Cardiac muscle cell (in vitro differentiated cells and primary cell): ENCODE measurements at places on chromosomes 11 and 22. TPM values are rescaled to one million over a fixed set of nuclear protein-coding genes. Genes with fewer than 3 reads are reported as not detected.
A peak's percentile ranks its signal among the peaks of the same experiment; 100 is the strongest.

Gene UPK2
- 0.89 TPM in 1 of 2 replicates, not detected in the other for total RNA-seq

DNA sequence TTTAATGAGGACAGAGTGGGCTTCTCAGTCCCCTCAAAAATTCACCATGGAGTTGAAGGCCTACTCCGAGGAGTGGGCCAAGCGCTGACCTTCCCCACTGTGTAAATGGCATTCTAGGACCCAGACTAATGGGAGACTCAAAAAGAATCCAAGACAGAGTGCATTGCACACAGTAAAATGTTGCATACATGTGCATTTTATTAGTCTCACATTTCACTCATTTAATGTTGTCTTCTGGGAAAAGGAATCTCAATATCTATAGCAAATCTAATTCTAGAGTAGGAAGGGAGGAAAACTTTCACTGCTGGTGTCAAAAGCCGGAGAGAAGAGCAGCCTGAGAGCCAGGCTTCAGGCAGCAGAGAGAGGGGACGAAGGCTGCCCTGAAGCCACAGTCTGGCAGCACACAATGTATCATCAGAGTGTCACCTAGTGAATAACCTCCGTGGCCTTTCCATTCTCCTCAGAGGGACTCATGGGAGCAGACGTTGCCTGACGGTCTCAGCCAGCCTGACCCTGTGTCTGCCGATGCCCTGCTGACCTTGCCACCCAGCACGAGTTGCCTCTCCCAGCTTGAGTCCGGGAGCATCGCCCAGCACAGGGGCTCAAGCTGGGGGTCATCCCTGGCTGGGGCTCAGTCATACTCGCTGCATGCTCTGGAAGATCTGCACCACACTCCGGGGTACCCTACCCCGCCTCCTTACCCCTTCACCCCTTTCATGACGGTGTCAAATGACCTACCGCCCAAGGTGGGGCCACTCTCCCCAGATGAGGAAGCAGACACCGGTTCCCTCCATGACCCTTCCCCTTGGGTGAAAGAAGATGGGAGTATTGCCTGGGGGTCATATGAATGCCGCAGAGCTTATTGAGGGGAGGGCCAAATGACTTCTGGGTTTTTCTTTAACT, 12.9 kb upstream of the POU2AF3 start:
- no peaks in the 10 kb centered on the region for H3K27me3 ChIP-seq
- no peak overlapping the region for H3K27ac ChIP-seq
- DNase-seq = no peak

- H3K27ac ChIP-seq = no peak overlapping the region
- no peak for DNase-seq
- H3K27me3 ChIP-seq = no peaks in the 10 kb centered on the region
- H3K36me3 ChIP-seq = no peaks in the 10 kb centered on the region
- no peaks in the 10 kb centered on the region for H3K4me1 ChIP-seq
These were observed 2.1 kb downstream of the OR9G1 start for GRCh38 chr11:56700914-56701485.

GRCh38 chr22:46657655-46657953, 37.4 kb downstream of the GRAMD4 start:
- peaks cover 22% of the 10 kb centered on the region for H3K4me1 ChIP-seq
- no peaks in the 10 kb centered on the region for H3K36me3 ChIP-seq
- H3K4me3 ChIP-seq = no peak overlapping the region
- no peak overlapping the region for H3K27ac ChIP-seq
- no peak for DNase-seq
- H3K27me3 ChIP-seq = no peaks in the 10 kb centered on the region

Gene MRGPRE
- not detected in 2 replicates for total RNA-seq

- no peak overlapping the region for H3K27ac ChIP-seq
- H3K4me1 ChIP-seq = peaks cover 30% of the 10 kb centered on the region
These were observed 24.1 kb upstream of the RASL10A start for GRCh38 chr22:29339381-29340235.

- H3K4me1 ChIP-seq = no peaks in the 10 kb centered on the region
- H3K36me3 ChIP-seq = no peaks in the 10 kb centered on the region
- H3K27me3 ChIP-seq = no peaks in the 10 kb centered on the region
- H3K27ac ChIP-seq = no peak overlapping the region
- DNase-seq = no peak
These were observed 122.2 kb downstream of the DCDC1 start for GRCh38 chr11:31247321-31247720.

- no peak for DNase-seq
- H3K27me3 ChIP-seq = no peaks in the 10 kb centered on the region
- no peak overlapping the region for H3K4me3 ChIP-seq
These were observed 67.3 kb upstream of the VSTM5 start for GRCh38 chr11:93917673-93918072.

DNA sequence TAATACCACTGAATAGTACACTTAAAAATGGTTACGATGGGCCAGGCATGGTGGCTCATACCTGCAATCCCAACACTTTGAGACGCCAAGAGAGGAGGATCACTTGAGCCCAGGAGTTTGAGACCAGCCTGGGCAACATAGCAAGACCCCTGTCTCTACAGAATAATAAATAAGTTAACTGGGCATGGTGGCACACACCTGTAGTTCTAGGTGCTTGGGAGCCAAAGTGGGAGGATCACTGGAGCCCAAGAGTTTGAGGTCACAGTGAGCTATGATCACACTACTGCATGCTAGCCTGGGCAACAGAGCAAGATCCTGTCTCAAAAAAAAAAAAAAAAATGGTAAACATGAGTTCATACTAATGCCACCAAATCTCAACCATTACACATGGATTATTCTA, 61.3 kb downstream of the CD6 start:
- H3K27me3 ChIP-seq = no peaks in the 10 kb centered on the region
- no peaks in the 10 kb centered on the region for H3K36me3 ChIP-seq
- DNase-seq = no peak
- no peak overlapping the region for H3K27ac ChIP-seq

Gene RTN4RL2
- 0.09 and 0.11 TPM in 2 replicates for total RNA-seq

DNA sequence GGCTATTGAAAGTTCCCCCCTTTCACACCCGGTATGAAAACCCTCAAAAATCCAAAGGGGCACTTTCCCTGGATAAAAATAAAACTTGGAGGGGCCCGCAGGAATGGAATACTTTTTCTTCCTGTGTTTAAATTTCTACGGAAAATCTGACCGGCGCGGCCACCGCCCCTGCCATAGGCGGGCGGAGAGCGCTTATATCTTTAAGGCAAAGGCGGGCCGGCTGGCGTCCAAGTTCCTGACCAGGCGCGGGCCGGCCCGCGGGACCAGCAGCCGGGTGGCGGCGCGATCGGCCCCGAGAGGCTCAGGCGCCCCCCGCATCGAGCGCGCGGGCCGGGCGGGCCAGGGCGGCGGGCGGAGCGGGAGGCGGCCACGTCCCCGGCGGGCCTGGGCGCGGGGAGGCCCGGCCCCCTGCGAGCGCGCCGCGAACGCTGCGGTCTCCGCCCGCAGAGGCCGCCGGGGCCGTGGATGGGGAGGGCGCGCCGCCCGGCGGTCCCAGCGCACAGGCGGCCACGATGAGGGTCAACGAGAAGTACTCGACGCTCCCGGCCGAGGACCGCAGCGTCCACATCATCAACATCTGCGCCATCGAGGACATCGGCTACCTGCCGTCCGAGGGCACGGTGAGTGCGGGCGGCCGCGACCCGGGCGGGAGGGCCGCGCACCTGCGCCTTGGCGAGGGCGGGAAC, at the start of gene ANO1:
Gene ANO1 (plus strand): TSS at position 223 of the 686 bp plus-strand sequence. CDS start 290 bp downstream, at position 513.
- H3K4me3 ChIP-seq = peak within 1 kb of the TSS; percentile 15
- H3K27me3 ChIP-seq = peaks cover 95% of the 10 kb centered on the region
- no peaks in the 10 kb centered on the region for H3K4me1 ChIP-seq
- H3K27ac ChIP-seq = no peak within 1 kb of the TSS
- no peaks in the 10 kb centered on the region for H3K36me3 ChIP-seq

GRCh38 chr22:39179401-39179827, 26.9 kb upstream of the CBX7 start:
- DNase-seq = peak; percentile 43
- H3K4me3 ChIP-seq = no peak overlapping the region
- no peaks in the 10 kb centered on the region for H3K27me3 ChIP-seq
- peak overlapping the region; percentile 16 for H3K27ac ChIP-seq
- H3K36me3 ChIP-seq = no peaks in the 10 kb centered on the region
- peaks cover 21% of the 10 kb centered on the region for H3K4me1 ChIP-seq

DNA sequence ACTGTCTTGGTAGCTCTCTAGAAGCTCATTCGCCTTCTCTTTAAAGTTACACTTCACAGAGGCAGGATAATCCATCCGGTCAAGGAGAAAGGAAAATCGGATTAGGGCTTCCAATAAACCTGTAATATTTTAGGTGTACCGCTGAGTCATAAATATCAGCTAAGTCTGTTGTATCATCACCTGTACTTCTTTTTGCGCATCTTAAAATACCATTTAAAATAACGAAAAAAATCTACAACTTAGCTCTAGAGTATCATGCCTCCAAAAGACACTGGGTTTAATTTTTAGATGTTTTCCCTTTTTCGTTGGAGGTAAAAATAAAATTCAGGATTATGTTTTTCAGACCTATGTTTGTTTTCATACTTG, 41.5 kb upstream of the INCENP start:
- H3K4me1 ChIP-seq = no peaks in the 10 kb centered on the region
- H3K36me3 ChIP-seq = no peaks in the 10 kb centered on the region
- H3K27ac ChIP-seq = no peak overlapping the region
- no peaks in the 10 kb centered on the region for H3K27me3 ChIP-seq
- no peak for DNase-seq

- H3K4me1 ChIP-seq = peaks cover 50% of the 10 kb centered on the region
- H3K27ac ChIP-seq = no peak overlapping the region
- DNase-seq = no peak
- H3K4me3 ChIP-seq = no peak overlapping the region
- H3K27me3 ChIP-seq = no peaks in the 10 kb centered on the region
- H3K36me3 ChIP-seq = no peaks in the 10 kb centered on the region
These were observed 5.2 kb downstream of the LGR4 start for GRCh38 chr11:27467181-27467913.

- H3K4me1 ChIP-seq = peaks cover 46% of the 10 kb centered on the region
- no peaks in the 10 kb centered on the region for H3K27me3 ChIP-seq
- no peaks in the 10 kb centered on the region for H3K36me3 ChIP-seq
- H3K4me3 ChIP-seq = no peak overlapping the region
- DNase-seq = no peak
These were observed 4.6 kb downstream of the TNRC6B start for GRCh38 chr22:40182231-40182835.

Gene KCNE3
- 0.14 and 1.4 TPM in 2 replicates for total RNA-seq

GRCh38 chr22:47589271-47590250, 827.1 kb downstream of the TBC1D22A start:
- no peak overlapping the region for H3K4me3 ChIP-seq
- DNase-seq = no peak
- H3K27me3 ChIP-seq = no peaks in the 10 kb centered on the region

Gene KCNJ4
- total RNA-seq = 19.3 and 27.5 TPM in 2 replicates

Gene SEPTIN3
- 3.6 and 3.9 TPM in 2 replicates for total RNA-seq

Gene BIK
- total RNA-seq = 21.0 and 41.7 TPM in 2 replicates

Gene POU2AF3
- 0.36 TPM in 1 of 2 replicates, not detected in the other for total RNA-seq

Gene DGAT2
- total RNA-seq = 36.4 and 44.9 TPM in 2 replicates

GRCh38 chr11:134575504-134576230, 163.6 kb upstream of the B3GAT1 start:
- no peaks in the 10 kb centered on the region for H3K4me1 ChIP-seq
- H3K4me3 ChIP-seq = no peak overlapping the region
- H3K36me3 ChIP-seq = no peaks in the 10 kb centered on the region

- H3K36me3 ChIP-seq = no peaks in the 10 kb centered on the region
- peak; percentile 58 for DNase-seq
- H3K4me1 ChIP-seq = peaks cover 36% of the 10 kb centered on the region
These were observed at the start of gene MN1 for GRCh38 chr22:27801616-27802345. TSS of gene MN1 (minus strand) at chr22:27801756. CDS start at chr22:27800543, 1,213 bp downstream.

GRCh38 chr11:17641792-17642350, 77.5 kb upstream of the MYOD1 start:
- DNase-seq = no peak
- no peak overlapping the region for H3K27ac ChIP-seq
- no peak overlapping the region for H3K4me3 ChIP-seq
- no peaks in the 10 kb centered on the region for H3K27me3 ChIP-seq
- H3K36me3 ChIP-seq = no peaks in the 10 kb centered on the region
- H3K4me1 ChIP-seq = no peaks in the 10 kb centered on the region

Gene VSIG10L2
- not detected in 2 replicates for total RNA-seq

Gene SLC35F2
- 6.9 and 10.4 TPM in 2 replicates for total RNA-seq

Gene ZBTB16
- total RNA-seq = 8.5 and 10.5 TPM in 2 replicates

- H3K4me1 ChIP-seq = peaks cover 1% of the 10 kb centered on the region
- no peak overlapping the region for H3K27ac ChIP-seq
- no peak for DNase-seq
- H3K36me3 ChIP-seq = no peaks in the 10 kb centered on the region
- H3K27me3 ChIP-seq = no peaks in the 10 kb centered on the region
- H3K4me3 ChIP-seq = no peak overlapping the region
These were observed 7.3 kb upstream of the SSTR3 start for GRCh38 chr22:37219533-37219932.

DNA sequence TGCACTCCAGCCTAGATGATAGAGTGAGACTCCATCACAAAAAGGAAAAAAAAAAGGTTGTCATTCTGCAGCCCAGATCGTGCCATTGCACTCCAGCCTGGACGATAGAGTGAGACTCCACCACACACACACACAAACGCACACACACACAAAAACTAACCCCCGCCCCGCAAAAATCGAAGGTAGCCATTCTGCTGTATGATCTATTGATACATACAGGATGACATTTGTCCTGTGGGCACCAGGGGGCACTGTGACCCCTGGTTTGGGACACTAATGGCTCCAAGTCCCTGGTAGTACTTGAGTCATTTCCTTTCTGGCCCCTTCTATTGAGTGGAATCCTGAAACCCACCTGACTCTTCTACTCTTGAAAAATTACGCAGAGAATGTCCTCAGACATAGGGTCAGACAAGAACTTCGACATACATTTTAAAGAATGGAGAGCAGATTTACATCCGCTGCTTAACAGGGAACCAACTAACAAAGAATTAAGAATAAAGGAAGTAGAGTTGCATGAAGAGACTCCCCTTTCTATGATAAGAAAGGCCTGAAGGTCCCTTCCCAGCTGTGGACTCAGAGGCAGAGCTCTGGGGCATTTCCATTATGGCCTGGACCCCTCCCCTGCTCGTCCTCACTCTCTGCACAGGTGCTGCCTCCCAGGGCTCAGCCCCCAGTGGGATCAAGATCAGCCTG, 35.0 kb upstream of the PRAME start:
- H3K4me3 ChIP-seq = no peak overlapping the region
- no peak overlapping the region for H3K27ac ChIP-seq
- no peaks in the 10 kb centered on the region for H3K36me3 ChIP-seq
- H3K4me1 ChIP-seq = no peaks in the 10 kb centered on the region
- DNase-seq = no peak

Gene SCN4B
- total RNA-seq = 0.11 and 0.21 TPM in 2 replicates

GRCh38 chr11:113270080-113270479, 44.3 kb upstream of the TTC12 start:
- no peak overlapping the region for H3K4me3 ChIP-seq
- peaks cover 5% of the 10 kb centered on the region for H3K36me3 ChIP-seq
- H3K27me3 ChIP-seq = no peaks in the 10 kb centered on the region
- no peaks in the 10 kb centered on the region for H3K4me1 ChIP-seq
- DNase-seq = no peak

Gene APOC3
- total RNA-seq = 2.3 TPM in 1 of 2 replicates, not detected in the other

Gene ANGPTL5
- not detected in 2 replicates for total RNA-seq
